NCI-H187 (cell line): ENCODE measurements at places on chromosomes 4 and X.

- no peak for DNase-seq
Measured at GRCh38 chr4:142156256-142156655, 519.9 kb downstream of the IL15 start.

- DNase-seq = no peak
Measured at GRCh38 chrX:146831994-146832393, 17.4 kb upstream of the CXorf51A start.

GRCh38 chr4:8770518-8771257, 101.0 kb downstream of the HMX1 start:
- DNase-seq = no peak

- no peak for DNase-seq
Measured at GRCh38 chr4:86114563-86114962, 245.3 kb downstream of the MAPK10 start.

GRCh38 chr4:23353200-23353599, 536.6 kb downstream of the PPARGC1A start:
- DNase-seq = no peak

DNA sequence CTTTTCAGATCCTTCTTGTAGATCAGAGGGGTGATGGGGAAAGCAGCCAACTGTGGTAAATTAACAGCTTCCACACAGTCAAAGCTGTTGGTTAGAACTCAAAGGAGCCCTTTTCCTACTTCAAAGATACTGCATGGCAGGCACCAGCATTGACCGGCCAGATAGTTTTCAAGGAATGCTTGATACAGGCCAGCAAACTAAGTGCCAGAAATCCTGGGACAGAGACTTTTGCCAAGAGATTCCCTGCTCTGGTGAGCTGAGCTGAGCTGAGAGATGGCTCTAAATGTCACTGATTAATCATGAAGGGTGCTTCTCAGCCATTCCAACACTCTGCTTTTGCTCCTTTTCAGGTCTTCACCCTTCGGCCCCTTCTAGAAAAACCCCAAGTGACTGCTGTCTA, 131.6 kb upstream of the MED14 start:
- no peak for DNase-seq

DNA sequence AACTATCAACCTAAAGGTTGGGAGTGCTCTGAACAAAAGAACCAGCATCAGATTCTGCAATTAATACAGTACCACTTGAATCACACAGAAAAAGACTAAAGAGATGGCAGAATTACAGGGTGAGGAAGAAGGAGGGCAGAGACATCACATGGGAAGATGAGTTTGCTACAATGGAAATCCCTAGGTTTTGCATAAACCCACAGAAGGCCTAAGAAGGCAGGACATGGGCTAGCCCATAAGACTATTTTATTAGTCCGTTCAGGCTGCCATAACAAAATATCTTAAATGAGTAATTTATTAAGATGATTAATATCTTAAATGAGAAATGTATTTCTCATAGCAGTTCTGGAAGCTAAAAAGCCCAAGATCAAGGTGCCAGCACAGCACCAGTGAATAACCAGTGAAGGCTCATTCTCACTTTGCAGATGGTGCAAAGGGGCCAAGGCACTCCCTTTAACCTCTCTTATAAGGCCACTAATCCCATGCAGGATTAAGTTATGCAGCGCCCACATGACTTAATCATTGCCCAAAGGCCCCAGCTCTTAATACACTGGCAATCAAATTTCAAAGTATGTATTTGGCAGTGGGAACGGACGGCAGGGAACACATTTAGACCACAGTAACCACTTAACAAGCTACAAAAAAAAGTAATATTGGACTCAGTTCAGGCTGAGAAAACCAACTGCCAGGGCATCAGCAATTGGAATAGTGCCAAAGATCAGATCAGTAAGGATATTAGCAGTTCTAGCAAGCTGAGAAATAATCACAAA, 47.6 kb upstream of the NEUROG2 start:
- DNase-seq = no peak

GRCh38 chr4:79182209-79182608, 143.7 kb downstream of the NAA11 start:
- no peak for DNase-seq

DNA sequence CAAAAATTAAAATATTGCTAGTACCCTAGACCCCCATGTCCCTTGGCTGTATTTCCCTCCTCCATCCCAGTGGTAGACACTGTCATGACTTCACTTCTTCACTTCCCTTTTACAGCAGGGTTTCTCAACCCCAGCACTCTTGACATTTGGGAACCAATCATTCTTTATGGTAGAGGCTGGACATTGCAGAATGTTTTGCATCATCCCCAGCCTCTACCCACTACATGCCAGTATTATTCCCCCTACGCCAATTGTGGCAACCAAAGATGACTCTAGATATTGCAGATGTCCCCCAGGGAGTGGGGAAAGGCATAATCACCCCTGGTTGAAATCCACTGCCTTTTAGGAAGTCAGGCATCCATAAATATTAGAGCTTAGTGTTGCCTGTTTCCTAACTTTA, 138.6 kb downstream of the AMELX start:
- DNase-seq = no peak

- no peak for DNase-seq
Measured at GRCh38 chr4:9962611-9963314, 58.5 kb downstream of the SLC2A9 start.

- no peak for DNase-seq
Measured at GRCh38 chr4:185213877-185214276, 4.5 kb downstream of the SNX25 start.

DNA sequence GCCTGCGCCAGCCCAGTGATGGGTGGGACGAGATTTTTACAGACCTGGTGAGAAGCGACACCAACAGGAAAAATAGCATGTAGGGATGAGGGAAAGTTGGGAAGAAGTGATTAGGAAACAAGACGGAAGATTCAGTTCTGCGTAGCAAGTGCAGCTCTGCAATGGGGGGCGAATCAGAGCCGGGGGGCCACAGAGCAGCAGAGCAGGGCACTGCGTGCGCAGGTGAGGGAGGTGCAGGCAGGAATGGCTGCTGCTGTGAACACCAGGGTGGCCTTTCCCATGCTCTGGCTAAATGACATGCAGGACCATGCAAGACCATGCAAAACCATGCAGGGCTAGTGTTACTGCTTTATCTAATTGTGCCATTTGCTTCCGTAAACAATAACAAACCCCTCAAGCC, 442.7 kb upstream of the FRG1 start:
- DNase-seq = no peak

- no peak for DNase-seq
Measured at GRCh38 chr4:117941611-117942010, 92.7 kb upstream of the NDST3 start.

- DNase-seq = no peak
Measured at GRCh38 chrX:153499341-153499740, 4.6 kb downstream of the BGN start.
